ENCODE measurements at places on chromosomes 3 and 15. TPM values are rescaled to one million over a fixed set of nuclear protein-coding genes. Genes with fewer than 3 reads are reported as not detected.

DNA sequence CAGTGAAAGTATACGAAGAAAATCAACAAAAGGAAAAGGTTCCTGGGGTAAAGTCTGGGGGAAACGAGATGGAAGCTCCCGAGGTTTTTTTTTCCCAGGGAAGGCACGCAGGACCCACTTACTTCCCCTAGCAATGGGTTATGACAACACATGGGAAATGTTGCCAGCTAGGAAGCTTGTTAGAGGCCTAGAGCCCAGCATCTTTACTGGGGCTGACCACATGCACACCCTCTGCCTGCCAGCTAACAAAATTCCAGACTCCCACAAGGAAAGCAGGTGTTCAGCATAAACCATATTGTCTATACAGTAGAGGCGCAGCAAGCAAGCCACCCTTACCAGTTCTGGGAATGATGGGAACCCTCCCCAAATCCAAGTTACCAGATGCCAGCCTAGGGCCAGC lies 258.8 kb upstream of the NR2E3 start:
- H3K27ac ChIP-seq = no peak overlapping the region
- H3K4me3 ChIP-seq = no peak overlapping the region
- H3K27me3 ChIP-seq = peaks cover 4% of the 10 kb centered on the region
- no peaks in the 10 kb centered on the region for H3K4me1 ChIP-seq
- DNase-seq = no peak
- no peaks in the 10 kb centered on the region for H3K36me3 ChIP-seq

GRCh38 chr15:78790027-78790426 lies 21.2 kb downstream of the ADAMTS7 start:
- H3K27me3 ChIP-seq = no peaks in the 10 kb centered on the region
- H3K4me3 ChIP-seq = no peak overlapping the region
- H3K27ac ChIP-seq = no peak overlapping the region
- no peaks in the 10 kb centered on the region for H3K36me3 ChIP-seq
- no peak for DNase-seq
- H3K4me1 ChIP-seq = no peaks in the 10 kb centered on the region

GRCh38 chr3:43559961-43560360 lies 61.9 kb downstream of the ANO10 start:
- H3K27me3 ChIP-seq = no peaks in the 10 kb centered on the region
- H3K4me3 ChIP-seq = no peak overlapping the region
- no peak for DNase-seq
- H3K4me1 ChIP-seq = no peaks in the 10 kb centered on the region

Gene SI
- not detected for total RNA-seq

DNA sequence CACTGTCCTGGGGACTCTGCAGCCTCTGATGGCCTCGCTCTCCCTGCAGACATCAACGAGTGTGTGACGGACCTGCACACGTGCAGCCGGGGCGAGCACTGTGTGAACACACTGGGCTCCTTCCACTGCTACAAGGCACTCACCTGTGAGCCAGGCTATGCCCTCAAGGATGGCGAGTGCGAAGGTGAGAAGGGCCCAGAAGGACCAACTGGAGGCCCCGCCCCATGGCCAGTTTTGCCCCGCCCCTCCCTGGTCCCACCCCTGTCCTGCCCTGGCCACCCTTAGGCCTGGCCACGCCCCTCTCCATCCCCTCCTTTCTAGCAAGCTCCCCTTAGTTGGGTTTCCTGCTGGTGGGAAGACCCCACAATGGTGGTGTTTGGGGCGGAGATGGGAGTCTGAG lies 77.5 kb downstream of the FBLN2 start:
- no peaks in the 10 kb centered on the region for H3K36me3 ChIP-seq
- H3K27ac ChIP-seq = no peak overlapping the region
- H3K4me3 ChIP-seq = no peak overlapping the region
- H3K4me1 ChIP-seq = peaks cover 7% of the 10 kb centered on the region

DNA sequence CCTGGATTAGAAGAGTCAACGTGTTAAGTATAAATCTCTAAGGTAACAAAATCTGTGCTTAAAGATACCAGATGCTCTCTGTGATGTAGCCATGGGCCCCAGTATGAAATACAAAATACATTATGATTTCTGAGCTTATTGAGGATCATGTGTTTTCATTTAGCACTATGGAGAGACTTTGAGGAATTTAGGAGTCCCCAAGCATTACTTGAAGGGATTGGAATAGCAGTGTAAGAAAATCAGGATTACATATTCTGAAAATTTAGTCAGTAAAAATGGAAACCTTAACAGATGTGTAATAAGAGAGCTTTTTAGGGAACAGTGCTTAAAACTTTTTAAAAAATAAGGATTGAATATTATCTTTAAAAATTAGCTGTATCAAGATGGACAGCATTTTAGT lies 35.5 kb downstream of the ECT2 start:
- no peak overlapping the region for H3K4me3 ChIP-seq
- H3K36me3 ChIP-seq = no peaks in the 10 kb centered on the region
- no peaks in the 10 kb centered on the region for H3K4me1 ChIP-seq
- H3K27ac ChIP-seq = no peak overlapping the region
- no peaks in the 10 kb centered on the region for H3K27me3 ChIP-seq
- DNase-seq = no peak

DNA sequence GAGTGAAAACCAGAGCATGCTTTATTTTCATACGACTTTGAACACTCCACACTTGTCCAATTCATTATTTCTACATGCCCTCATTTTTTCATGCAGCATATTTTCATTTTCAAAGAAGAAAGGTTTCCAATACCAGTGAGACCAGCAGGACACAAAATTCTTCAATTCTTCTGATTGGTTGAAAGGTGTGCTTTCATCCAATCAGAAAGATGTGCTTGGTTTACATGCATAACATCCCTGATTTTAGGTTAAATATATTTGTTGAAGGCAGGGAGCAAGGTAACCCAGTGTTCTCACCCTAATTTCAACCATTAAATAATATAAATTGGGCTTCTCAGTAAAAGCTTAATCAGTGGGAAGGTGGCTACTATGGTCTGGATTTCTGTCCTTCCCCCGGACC lies 47.5 kb upstream of the PPIB start:
- H3K4me1 ChIP-seq = no peaks in the 10 kb centered on the region
- no peaks in the 10 kb centered on the region for H3K27me3 ChIP-seq
- peaks cover 37% of the 10 kb centered on the region for H3K36me3 ChIP-seq
- no peak overlapping the region for H3K27ac ChIP-seq

Gene ATRIP
- 10.3 TPM for total RNA-seq

DNA sequence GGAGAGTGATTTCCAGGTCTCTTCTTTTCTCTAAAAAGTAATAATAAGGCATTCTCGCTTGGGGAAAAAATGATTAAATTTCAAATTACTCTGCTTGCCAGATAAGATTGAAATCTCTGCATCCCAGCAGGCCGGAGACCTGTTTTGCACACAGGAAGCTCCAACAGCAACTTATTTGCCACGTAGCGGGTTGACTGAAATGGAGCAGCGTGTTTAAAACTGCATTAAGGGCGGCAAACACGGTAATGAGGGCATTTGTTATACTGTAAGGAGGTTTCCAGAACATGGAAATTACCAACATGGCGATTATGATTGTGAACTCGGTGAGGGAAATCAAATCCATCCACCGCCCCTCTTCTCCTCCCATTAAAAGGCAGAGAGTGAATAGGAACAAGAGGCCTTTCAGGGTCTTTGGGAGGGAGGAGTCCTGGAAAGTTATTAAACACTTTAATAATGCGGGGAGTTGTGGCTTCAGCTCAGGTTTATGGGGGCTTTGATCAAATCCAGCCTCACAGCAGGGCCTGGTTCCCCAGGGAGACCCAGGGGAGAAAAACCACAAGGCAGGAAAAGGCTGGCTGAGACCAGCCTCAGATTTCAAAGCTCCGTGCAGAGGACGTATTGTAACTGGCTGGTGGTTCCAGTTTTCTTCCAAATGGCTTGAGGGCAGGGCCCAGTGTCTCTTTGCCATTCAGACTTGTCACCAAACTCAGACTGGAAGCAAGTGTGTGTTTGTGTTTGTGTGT lies 242.3 kb downstream of the TLE3 start:
- H3K4me1 ChIP-seq = peaks cover 16% of the 10 kb centered on the region
- DNase-seq = no peak
- H3K27me3 ChIP-seq = peaks cover 3% of the 10 kb centered on the region
- no peak overlapping the region for H3K4me3 ChIP-seq
- no peak overlapping the region for H3K27ac ChIP-seq

- no peaks in the 10 kb centered on the region for H3K36me3 ChIP-seq
- peaks cover 13% of the 10 kb centered on the region for H3K27me3 ChIP-seq
- H3K27ac ChIP-seq = no peak overlapping the region
- no peak for DNase-seq
Measured at GRCh38 chr3:50195501-50196252, 4.3 kb downstream of the GNAT1 start.

- peaks cover 18% of the 10 kb centered on the region for H3K27me3 ChIP-seq
- no peaks in the 10 kb centered on the region for H3K36me3 ChIP-seq
- H3K27ac ChIP-seq = no peak overlapping the region
Measured at GRCh38 chr15:74240002-74240568, 4.0 kb downstream of the CCDC33 start.

DNA sequence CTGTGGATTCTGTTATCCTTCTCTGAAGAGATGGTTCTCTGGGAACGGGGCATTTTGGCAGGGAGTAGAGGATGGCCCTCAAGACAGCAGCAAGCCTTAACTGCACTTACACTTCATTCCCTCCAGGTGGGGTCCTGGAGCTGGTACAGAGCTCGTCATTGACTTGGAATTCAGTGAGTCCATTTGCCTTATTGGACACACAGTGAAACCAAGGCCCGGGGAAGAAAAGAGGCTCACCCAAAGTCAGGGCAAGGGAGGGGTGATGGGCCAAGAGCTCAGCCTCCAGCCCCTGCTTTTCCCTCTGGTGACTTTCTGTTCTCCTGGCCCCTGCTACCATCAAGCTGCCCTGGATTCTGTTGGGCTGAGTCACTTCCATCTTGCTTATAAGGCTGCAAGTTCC lies 125.6 kb downstream of the ETFA start:
- DNase-seq = no peak
- no peak overlapping the region for H3K4me3 ChIP-seq
- H3K36me3 ChIP-seq = no peaks in the 10 kb centered on the region
- peaks cover 10% of the 10 kb centered on the region for H3K4me1 ChIP-seq

Gene EDC3
- 11.0 TPM for total RNA-seq

Gene FSIP1
- 0.22 TPM for total RNA-seq

Gene SCG5
- not detected for total RNA-seq
